ENCODE measurements at places on chromosomes 5 and 9. TPM values are rescaled to one million over a fixed set of nuclear protein-coding genes. Genes with fewer than 3 reads are reported as not detected.

TMEM252 gene
- polyA plus RNA-seq = not detected

DNA sequence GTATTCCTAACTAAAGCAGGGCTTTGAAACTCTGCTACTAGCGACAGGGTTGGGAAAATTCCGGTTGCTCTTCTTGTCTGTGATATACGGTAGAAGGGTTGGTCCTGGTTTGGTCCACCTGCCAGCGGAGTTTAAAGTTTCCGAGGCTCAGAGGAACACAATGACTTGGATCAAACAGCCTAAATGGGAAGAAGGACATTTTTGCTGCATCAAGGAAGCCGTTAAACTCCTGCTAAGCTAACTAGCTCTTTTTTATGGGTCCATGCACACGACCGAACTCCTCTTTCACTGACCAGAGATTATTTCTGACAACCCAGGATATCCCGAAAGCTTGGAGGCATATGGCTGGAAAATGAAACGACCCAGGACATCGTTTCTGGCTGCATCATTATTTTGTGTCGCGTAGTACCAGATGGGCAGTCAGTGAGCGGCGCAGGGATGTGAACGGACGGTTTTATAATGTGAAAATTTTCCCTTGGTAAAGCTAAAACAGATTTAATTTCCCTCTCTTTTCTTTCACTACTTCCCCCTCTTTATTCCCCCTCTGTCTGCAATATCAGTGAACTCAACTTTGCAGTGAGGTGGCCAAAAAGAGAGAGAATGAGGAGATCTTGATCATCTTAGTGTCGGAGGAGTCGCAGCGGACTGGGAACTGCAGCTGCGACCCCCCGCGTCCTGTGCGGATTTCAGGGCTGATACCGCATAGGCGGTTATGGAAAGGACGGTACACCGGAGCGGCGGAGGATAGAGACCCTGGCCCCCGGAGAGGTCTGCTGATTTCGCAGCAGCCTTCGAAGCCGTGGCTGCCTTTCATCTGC lies at the start of gene LURAP1L:
Gene LURAP1L (plus strand): TSS at position 160 of the 818 bp plus-strand sequence. CDS start 696 bp downstream, outside the sequence.
- no peak for DNase-seq

DNA sequence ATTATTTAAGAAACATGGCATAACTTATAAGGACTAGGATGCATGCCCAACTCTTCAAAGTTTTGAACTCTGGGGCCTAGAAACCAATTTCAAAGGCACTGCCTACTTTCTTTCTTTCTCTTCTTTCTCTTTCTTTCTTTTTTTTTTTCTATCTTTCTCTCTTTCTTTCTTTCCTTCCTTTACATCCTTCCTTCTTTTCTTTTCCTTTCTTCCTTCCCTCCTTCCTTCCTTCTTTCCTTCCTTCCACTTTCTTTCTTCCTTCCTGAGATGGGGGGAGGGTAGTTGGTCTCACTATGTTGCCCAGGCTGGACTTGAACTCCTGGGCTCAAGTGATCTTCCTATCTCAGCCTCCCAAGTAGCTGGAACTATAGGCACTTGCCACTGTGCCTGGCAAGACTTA lies 15.9 kb upstream of the TOMM5 start:
- DNase-seq = no peak

- no peak for DNase-seq
Measured at GRCh38 chr5:180526269-180526668, 32.1 kb downstream of the CNOT6 start.

SPATA31A5 gene
- not detected for polyA plus RNA-seq

DNA sequence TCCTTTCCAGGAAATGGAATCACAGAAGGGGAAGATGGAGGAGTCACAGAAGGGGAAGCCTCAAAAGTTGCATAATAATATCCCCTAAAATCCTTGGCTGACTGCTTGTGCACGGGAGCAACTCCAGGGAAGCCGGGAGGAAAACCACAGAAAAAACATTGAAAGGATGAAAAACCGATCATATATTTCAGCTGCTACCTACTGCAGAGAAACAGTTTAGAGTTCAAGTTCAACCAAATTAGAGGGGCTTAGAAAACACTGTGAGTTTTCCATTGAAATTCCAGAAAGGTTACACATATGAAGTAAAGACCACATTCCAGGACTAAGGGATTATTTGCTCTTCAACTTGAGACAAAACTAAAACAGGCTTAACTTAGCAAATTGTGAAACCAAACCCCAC lies 37.6 kb upstream of the MTAP start:
- no peak for DNase-seq

FOXD4L4 gene
- polyA plus RNA-seq = not detected

GRCh38 chr9:78026947-78027346 lies 4.7 kb downstream of the GNAQ start:
- DNase-seq = no peak

DNA sequence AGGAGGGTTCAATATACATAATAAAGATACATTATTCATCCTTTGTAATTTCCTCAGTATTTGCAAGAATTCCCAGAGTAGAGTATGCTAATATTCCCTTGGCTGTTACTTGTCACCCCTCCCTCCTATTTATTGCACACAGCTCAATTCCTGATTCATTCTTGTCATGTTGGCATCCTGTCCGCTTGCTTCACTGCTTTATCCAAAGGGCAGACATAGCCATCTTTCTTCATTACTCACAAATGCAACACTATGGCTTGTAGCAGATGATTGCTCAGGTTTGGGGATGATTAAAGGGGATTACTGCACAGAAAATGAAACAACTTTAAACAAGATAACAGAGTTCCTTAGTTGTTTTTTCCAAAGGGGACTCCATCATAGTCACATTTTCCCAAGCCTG lies 1.2 kb upstream of the IL33 start:
- DNase-seq = no peak

DNA sequence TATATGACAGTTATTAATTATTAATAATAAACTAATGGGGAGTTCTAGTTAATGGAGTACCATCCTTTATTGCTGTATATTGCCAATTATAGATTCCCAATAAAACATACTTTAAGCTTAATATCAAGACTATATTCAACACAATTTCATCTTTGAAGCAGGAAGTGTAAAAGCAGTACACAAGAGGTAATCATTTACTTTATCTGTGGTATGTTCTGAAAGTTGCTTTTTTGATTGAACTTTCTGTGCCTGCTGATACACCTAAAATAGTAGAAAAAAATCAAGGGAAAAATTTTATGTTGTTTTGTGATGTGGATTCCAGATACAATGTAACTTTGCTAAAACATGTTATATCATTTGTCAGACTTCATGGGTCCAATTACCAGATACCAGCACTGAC lies 58.0 kb downstream of the ACO1 start:
- DNase-seq = no peak

Data from BJ (cell line).